ENCODE measurements at places on chromosomes 13 and 19. TPM values are rescaled to one million over a fixed set of nuclear protein-coding genes. Genes with fewer than 3 reads are reported as not detected.

ZNF729 gene
- not detected for total RNA-seq

SLC27A5 gene
- total RNA-seq = 5.5 TPM

AXL gene
- total RNA-seq = 355 TPM

DNA sequence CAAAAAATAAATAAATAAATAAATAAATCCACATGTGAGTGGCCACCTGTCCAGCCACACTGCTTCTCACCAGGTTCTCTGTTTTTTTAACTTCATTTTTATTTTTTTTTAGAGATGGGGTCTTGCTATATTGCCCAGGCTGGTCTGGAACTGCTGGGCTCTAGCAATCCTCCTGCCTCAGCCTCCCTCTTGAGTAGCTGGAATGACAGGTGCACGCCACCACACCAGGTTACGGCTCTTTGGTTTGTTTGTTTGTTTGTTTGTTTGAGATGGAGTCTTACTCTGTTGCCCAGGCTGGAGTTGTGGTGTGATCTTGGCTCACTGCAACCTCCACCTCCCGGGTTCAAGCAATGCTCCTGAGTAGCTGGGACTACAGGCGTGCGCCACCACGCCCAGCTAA, 94.5 kb upstream of the CACNA1A start:
- DNase-seq = no peak

DNA sequence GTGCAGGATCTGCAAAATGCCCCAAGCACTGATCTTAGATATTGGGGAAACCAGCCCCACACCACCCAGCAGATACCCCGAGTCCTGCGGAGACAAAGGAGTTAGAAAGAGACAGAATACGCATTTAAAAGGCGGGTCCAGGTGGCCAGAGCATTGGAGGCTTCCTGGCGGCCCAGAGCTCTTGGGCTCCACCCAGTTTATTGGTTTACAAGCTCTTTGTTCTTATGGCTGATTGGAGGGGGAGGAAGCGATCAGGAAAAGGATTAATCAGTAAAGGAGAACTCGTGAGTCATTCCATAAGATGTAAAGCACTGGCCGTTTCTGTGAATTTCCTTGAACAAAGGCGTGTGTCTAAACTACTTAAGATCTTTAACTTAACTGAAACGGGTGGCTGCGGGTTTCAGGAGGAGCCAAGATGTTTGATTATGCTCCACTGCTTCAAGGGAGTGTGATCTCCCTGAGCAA, 926 bp downstream of the ZNF587 start:
- no peak for DNase-seq

DNA sequence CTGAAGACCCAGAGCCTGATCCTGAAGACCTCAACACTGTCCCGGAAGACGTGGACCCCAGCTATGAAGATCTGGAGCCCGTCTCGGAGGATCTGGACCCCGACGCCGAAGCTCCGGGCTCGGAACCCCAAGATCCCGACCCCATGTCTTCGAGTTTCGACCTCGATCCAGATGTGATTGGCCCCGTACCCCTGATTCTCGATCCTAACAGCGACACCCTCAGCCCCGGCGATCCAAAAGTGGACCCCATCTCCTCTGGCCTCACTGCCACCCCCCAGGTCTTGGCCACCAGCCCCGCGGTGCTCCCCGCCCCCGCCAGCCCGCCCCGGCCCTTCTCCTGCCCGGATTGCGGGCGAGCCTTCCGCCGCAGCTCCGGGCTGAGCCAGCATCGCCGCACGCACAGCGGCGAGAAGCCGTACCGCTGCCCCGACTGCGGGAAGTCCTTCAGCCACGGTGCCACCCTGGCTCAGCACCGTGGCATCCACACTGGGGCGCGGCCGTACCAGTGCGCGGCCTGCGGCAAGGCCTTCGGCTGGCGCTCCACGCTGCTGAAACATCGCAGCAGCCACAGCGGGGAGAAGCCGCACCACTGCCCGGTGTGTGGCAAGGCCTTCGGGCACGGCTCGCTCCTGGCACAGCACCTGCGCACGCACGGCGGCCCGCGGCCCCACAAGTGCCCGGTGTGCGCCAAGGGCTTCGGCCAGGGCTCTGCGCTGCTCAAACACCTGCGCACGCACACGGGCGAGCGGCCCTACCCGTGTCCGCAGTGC, 2.9 kb upstream of the MCOLN1 start:
- no peak for DNase-seq

Measured in MG63 (cell line).